ENCODE measurements at places on chromosomes 6 and 20. TPM values are rescaled to one million over a fixed set of nuclear protein-coding genes. Genes with fewer than 3 reads are reported as not detected.

The BMP5 gene
- 0.04 TPM for total RNA-seq

The EPPIN gene
- not detected for total RNA-seq

The PTCHD4 gene
- 0.07 TPM for total RNA-seq

The SPATS1 gene
- total RNA-seq = not detected

The KIAA0408 gene
- total RNA-seq = 7.0 TPM

The TAGAP gene
- total RNA-seq = not detected

The CRISP2 gene
- not detected for total RNA-seq

The POM121L2 gene
- total RNA-seq = not detected

The ITPA gene
- 131 TPM for total RNA-seq

The AGPAT4 gene
- 5.5 TPM for total RNA-seq

The EDN1 gene
- 37.9 TPM for total RNA-seq

The NCOA6 gene
- 19.9 TPM for total RNA-seq

The PSORS1C2 gene
- total RNA-seq = not detected

The C6orf15 gene
- total RNA-seq = not detected

The HTR1E gene
- total RNA-seq = not detected

The MEI4 gene
- not detected for total RNA-seq

The PARD6B gene
- total RNA-seq = 3.1 TPM

The FOXO3 gene
- total RNA-seq = 11.2 TPM

The FAM209B gene
- total RNA-seq = 0.22 TPM

The DLK2 gene
- total RNA-seq = 7.0 TPM

The LRRC73 gene
- 1.1 TPM for total RNA-seq

The DLL1 gene
- total RNA-seq = 0.15 TPM

The NKX2-4 gene
- total RNA-seq = not detected

The LAMA2 gene
- total RNA-seq = 0.30 TPM

The PGC gene
- total RNA-seq = not detected

The OVOL2 gene
- total RNA-seq = not detected

The NOX3 gene
- total RNA-seq = not detected

The ADGB gene
- not detected for total RNA-seq

The EPB41L1 gene
- 77.5 TPM for total RNA-seq

The FRK gene
- total RNA-seq = 1.3 TPM

The SEL1L2 gene
- total RNA-seq = not detected

The GHRH gene
- not detected for total RNA-seq

The WFDC12 gene
- total RNA-seq = not detected

The DNAH8 gene
- not detected for total RNA-seq

The BTNL2 gene
- total RNA-seq = not detected

The TCP11 gene
- not detected for total RNA-seq

The C2 gene
- total RNA-seq = 0.31 TPM

The TRIM31 gene
- 1.3 TPM for total RNA-seq
